ENCODE measurements at places on chromosomes 3 and 15. TPM values are rescaled to one million over a fixed set of nuclear protein-coding genes. Genes with fewer than 3 reads are reported as not detected.

GRCh38 chr3:132545471-132545870, 51.6 kb upstream of the ACKR4 start:
- H3K4me3 ChIP-seq, result no peak overlapping the region
- H3K36me3 ChIP-seq, result no peaks in the 10 kb centered on the region
- H3K4me1 ChIP-seq, result peaks cover 3% of the 10 kb centered on the region
- no peaks in the 10 kb centered on the region for H3K27me3 ChIP-seq
- H3K27ac ChIP-seq, result no peak overlapping the region

The FOXB1 gene
- 0.37 TPM for total RNA-seq

The TPRG1 gene
- total RNA-seq, result 28.6 TPM

GRCh38 chr3:143443851-143444331, 324.3 kb downstream of the CHST2 start:
- no peaks in the 10 kb centered on the region for H3K27me3 ChIP-seq
- no peak overlapping the region for H3K4me3 ChIP-seq
- H3K27ac ChIP-seq, result no peak overlapping the region
- H3K4me1 ChIP-seq, result peaks cover 10% of the 10 kb centered on the region
- no peaks in the 10 kb centered on the region for H3K36me3 ChIP-seq

- H3K36me3 ChIP-seq, result peaks cover 13% of the 10 kb centered on the region
- no peak overlapping the region for H3K4me3 ChIP-seq
- no peaks in the 10 kb centered on the region for H3K4me1 ChIP-seq
Observed at GRCh38 chr3:42189736-42190135, 76.2 kb downstream of the CCK start.

- no peak for DNase-seq
- H3K27ac ChIP-seq, result no peak overlapping the region
- no peaks in the 10 kb centered on the region for H3K4me1 ChIP-seq
- no peaks in the 10 kb centered on the region for H3K36me3 ChIP-seq
- H3K4me3 ChIP-seq, result no peak overlapping the region
Observed at GRCh38 chr15:85306946-85307686, 73.3 kb upstream of the AKAP13 start.

DNA sequence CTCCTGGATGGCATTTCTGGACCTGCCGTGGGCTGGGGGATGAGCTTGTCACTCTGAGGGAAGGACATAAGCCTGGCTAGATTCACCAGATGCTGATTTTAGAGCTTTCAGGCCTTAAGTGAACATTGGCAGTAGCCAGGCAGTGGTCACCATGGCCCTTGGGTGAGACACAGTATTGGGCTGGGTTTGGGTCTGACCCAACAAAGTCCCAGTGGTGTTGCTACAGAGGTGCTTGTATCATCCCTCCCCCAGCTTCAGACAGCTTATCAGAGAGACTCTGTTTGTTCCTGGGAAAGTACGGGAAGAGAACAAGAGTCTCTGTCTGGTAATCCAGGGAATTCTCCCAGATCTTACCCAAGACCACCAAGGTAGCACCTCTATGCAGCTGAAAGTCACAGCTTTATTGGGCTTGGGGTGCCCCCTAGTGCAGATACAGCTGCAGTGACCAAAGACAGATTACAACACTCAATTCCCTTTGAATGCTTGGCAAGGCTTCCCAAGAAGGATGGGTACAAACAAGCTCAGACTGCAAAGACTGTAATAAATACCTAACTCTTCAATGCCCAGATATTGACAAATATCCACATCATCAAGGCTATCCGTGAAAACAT, 9.8 kb upstream of the RUVBL1 start:
- H3K27me3 ChIP-seq, result no peaks in the 10 kb centered on the region
- H3K27ac ChIP-seq, result no peak overlapping the region
- H3K36me3 ChIP-seq, result no peaks in the 10 kb centered on the region
- no peaks in the 10 kb centered on the region for H3K4me1 ChIP-seq
- no peak overlapping the region for H3K4me3 ChIP-seq

- no peaks in the 10 kb centered on the region for H3K4me1 ChIP-seq
- H3K27ac ChIP-seq, result no peak overlapping the region
- no peaks in the 10 kb centered on the region for H3K36me3 ChIP-seq
- no peak overlapping the region for H3K4me3 ChIP-seq
- DNase-seq, result no peak
Observed at GRCh38 chr3:135868801-135869200, 96.7 kb upstream of the PPP2R3A start.

DNA sequence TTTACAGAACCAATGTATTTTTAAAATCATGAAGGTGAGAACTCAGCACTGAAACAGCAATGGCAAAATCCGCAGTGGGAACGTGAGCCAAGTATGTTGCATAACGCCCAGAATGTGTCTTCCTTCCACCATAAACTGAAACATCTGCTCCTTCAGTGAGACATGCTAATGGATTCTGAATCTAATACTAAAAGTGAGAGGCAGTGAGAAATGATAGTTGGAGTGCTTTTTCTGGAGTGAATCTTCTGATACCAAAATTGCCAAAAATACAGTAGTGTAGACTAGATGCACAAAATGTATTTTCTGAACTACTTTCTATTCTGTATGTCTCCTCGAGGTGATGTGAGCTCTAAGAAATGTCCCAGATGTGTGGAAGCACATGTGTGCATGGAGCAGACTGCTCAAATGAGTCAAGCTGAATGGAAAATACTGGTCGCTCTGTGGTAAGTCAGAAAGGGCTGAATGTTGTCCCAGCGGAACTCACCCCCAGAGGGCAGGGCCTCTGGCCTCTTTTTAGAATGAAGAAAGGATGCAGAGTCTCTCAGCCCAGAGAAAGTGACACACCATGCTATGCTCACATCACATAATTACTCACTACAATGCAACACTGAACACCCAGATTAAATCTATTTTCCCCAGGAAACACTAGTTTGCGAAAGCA, 73.0 kb downstream of the ATP10A start:
- H3K4me1 ChIP-seq, result peaks cover 7% of the 10 kb centered on the region
- no peak overlapping the region for H3K4me3 ChIP-seq
- H3K36me3 ChIP-seq, result no peaks in the 10 kb centered on the region
- DNase-seq, result no peak
- no peak overlapping the region for H3K27ac ChIP-seq
- H3K27me3 ChIP-seq, result no peaks in the 10 kb centered on the region

- no peaks in the 10 kb centered on the region for H3K36me3 ChIP-seq
- no peak overlapping the region for H3K4me3 ChIP-seq
- H3K27me3 ChIP-seq, result no peaks in the 10 kb centered on the region
- H3K4me1 ChIP-seq, result peaks cover 17% of the 10 kb centered on the region
- no peak for DNase-seq
Observed at GRCh38 chr3:56867671-56868070, 65.9 kb upstream of the ARHGEF3 start.

DNA sequence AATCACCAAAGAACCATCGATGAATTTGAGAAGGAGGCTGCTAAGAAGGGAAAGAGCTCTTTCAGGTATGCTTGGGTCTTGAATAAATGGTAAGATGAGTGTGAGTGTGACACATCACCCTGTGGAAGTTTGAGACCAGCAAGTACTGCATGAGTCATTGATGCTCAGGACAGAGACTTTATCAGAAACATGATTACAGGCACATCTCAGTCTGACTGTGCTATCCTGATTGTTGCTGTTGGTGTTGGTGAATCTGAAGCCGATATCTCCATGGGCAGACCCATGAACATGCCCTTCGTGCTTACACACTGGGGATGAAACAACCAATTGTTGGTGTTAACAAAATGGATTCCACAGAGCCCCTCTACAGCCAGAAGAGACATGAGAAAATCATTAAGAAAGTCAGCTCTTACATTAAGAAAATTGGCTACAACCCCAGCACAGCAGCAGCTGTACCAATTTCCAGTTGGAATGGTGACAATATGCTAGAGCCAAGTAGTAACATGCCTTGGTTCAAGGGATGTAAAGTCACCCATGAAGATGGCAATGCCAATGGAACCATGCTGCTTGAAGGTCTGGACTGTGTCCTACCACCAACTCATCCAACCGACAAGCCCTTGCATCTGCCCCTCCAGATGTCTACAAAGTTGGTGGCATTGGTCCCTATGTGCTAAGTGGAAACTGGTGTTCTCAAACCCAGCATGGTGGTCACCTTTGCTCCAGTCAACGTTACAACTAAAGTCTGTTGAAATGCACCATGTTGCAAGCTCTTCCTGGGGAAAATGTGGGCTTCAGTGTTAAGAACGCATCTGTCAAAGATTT, 20.5 kb downstream of the TM4SF4 start:
- no peaks in the 10 kb centered on the region for H3K36me3 ChIP-seq
- H3K27me3 ChIP-seq, result peaks cover 3% of the 10 kb centered on the region
- no peak overlapping the region for H3K4me3 ChIP-seq
- DNase-seq, result no peak
- no peaks in the 10 kb centered on the region for H3K4me1 ChIP-seq

DNA sequence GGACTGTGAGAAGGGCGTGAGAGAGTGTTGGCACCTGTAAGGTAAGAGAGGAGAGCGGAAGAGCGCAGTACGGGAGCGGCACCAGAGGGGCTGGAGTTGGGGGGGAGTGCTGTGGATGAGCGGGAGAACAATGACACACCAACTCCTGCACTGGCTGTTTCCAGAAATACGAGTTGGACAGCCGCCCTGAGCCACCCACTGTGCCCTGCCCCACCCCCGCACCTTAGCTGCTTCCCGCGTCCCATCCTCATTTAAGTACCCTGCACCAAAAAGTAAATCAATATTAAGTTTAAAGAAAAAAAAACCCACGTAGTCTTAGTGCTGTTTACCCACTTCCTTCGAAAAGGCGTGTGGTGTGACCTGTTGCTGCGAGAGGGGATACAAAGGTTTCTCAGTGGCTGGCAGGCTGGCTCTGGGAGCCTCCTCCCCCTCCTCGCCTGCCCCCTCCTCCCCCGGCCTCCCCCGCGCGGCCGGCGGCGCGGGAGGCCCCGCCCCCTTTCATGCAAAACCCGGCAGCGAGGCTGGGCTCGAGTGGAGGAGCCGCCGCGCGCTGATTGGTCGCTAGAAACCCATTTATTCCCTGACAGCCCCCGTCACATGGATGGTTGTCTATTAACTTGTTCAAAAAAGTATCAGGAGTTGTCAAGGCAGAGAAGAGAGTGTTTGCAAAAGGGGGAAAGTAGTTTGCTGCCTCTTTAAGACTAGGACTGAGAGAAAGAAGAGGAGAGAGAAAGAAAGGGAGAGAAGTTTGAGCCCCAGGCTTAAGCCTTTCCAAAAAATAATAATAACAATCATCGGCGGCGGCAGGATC, at the start of gene SOX2:
Gene SOX2 (plus strand): TSS at position 601 of the 811 bp plus-strand sequence. CDS start 436 bp downstream, outside the sequence.
- no peak within 1 kb of the TSS for H3K4me3 ChIP-seq
- H3K27ac ChIP-seq, result no peak within 1 kb of the TSS
- peaks cover 9% of the 10 kb centered on the region for H3K4me1 ChIP-seq
- H3K36me3 ChIP-seq, result no peaks in the 10 kb centered on the region
- peaks cover 47% of the 10 kb centered on the region for H3K27me3 ChIP-seq
- no peak for DNase-seq

GRCh38 chr3:6921066-6921465, 60.2 kb downstream of the GRM7 start:
- DNase-seq, result no peak
- no peaks in the 10 kb centered on the region for H3K36me3 ChIP-seq
- no peak overlapping the region for H3K4me3 ChIP-seq
- no peaks in the 10 kb centered on the region for H3K4me1 ChIP-seq
- H3K27ac ChIP-seq, result no peak overlapping the region

Measured in CD8-positive, alpha-beta memory T cell (primary cell).